ENCODE measurements at places on chromosomes 4 and X. TPM values are rescaled to one million over a fixed set of nuclear protein-coding genes. Genes with fewer than 3 reads are reported as not detected.

GRCh38 chr4:13580036-13580435, 35.7 kb upstream of the NKX3-2 start:
- DNase-seq: no peak

- no peak for DNase-seq
These were observed 1.3 kb upstream of the TET2 start for GRCh38 chr4:105145156-105145902.

GRCh38 chrX:12443534-12444098, 305.3 kb downstream of the FRMPD4 start:
- no peak for DNase-seq

DNA sequence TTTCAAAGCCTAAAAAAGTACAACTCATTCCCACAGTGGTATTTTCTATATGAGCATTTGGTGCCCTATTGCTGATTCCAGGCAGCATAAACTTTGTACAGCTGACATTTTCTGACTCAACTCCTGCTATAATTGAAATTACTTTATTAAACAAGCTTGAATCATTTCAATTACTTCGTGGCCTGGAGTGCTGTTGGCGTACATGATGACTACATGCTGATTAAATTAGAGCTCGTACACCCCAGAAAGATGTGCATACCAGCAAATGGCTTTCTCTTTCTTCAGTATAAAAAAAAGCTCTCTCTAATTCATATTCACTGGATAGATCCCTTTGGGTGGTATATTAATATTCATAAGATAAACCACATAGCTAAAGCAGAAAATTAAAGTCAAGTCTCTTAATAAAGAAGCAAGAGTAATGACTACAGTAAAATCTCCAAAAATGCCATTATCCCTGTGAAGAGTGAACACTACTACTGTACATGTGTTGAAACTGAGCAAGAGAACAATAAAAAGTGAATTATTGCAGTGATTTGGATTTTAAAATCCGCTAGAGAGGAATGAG, 245.0 kb upstream of the IGFBP7 start:
- no peak for DNase-seq

- DNase-seq: no peak
These were observed 34.5 kb downstream of the PIGG start for GRCh38 chr4:533318-534100.

GRCh38 chr4:10015140-10015753, 6.0 kb downstream of the SLC2A9 start:
- no peak for DNase-seq

GRCh38 chr4:70945046-70945445, 42.9 kb downstream of the MOB1B start:
- no peak for DNase-seq

- DNase-seq: no peak
These were observed 13.6 kb upstream of the KIT start for GRCh38 chr4:54643958-54644751.

GRCh38 chrX:16433021-16433420, 216.9 kb upstream of the S100G start:
- no peak for DNase-seq

DNA sequence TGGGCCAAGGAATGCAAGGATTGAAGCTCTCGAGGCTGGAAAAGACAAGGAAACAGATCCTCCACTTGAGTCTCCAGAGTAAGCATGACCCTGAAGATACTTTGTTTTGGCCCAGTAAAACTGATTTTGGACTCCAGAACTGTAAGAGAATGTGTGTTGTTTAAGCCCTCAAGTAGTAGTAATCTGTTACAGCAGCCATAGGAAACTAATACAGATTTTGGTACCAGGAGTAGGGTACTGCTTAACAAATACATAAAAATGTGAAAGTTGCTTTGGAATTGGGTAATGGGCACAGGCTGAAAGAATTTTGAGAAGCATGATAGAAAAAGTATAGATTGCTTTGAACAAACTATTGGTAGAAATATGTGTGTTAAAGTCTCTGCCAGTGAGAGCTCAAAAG, 17.4 kb upstream of the FRAS1 start:
- no peak for DNase-seq

FAAH2 gene
- total RNA-seq: 5.3 TPM

TGIF2LX gene
- not detected for total RNA-seq

PABPC1L2B gene
- total RNA-seq: 0.17 TPM

PWWP3B gene
- 1.4 TPM for total RNA-seq

XAGE1A gene
- not detected for total RNA-seq

PROM1 gene
- 69.0 TPM for total RNA-seq
